ENCODE measurements at places on chromosomes 3 and 15.

DNA sequence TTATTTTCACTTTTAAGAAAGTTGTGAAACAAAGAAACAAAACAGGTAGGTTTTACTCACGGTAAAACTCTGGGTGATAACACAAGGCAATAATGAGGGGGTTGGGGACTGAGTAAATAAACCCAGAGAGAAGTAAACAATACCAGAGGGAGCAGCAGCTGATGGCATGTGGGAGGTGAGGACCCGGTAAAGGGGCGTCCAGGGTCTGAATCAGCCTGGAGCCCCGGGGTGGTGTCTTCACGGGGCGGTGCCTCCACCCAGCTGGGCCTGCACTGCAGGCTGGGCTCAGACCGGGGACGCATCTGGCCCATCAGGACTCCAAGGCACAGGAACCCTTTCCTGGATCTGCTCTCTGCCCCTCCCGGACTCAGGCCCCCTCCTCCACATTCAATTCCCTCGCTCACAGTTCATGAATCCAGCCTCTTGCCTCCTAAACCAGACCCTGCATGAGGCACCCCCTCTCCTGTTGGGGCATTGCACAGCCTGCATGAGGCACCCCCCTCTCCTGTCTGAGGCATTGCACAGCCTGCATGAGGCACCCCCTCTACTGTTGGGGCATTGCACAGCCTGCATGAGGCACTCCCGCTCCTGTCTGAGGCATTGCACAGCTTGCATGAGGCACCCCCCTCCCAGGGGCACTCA, 73.9 kb upstream of the MFGE8 start:
- no peak for DNase-seq

DNA sequence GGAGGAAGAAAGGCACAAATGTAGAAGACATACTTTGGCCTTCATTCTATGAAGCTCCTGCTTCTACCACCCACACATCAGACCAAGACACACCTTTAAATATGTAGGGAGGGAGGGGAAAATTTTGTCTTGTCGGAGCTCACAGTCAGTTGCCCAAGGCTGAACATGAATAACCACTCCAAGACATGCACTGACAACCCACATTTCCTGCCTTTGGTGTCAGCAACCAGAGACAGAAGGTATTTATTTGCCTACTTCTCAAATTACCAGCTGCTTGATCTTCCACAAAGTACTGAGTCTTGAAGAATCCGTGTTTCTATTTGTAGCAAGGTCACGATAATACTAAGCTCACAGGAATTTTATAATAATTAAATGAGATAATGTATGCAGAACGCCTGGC, 169.7 kb downstream of the KCNMB2 start:
- no peak for DNase-seq

DNA sequence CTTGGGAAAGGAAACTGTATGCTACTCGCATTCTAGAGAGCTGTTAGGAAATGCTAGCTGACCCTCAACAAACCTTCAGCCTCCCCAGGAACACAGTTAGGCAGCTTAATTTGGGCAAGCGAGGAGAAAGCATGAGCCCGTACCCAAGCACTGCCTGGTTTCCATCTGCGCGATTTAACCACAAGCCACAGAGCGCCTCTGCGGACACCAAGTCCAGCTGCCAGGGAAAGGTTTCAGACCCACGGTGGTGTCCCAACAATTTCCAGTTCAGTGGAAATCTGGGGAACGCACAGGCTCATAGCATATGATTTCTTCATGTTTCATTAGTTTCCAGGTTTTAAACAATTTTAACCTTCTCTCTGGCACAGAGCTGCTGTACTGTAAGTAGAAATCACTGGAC, 617.6 kb downstream of the FHIT start:
- no peak for DNase-seq

- DNase-seq = no peak
These were observed 264.2 kb downstream of the NFKBIZ start for GRCh38 chr3:102113421-102114041.

DNA sequence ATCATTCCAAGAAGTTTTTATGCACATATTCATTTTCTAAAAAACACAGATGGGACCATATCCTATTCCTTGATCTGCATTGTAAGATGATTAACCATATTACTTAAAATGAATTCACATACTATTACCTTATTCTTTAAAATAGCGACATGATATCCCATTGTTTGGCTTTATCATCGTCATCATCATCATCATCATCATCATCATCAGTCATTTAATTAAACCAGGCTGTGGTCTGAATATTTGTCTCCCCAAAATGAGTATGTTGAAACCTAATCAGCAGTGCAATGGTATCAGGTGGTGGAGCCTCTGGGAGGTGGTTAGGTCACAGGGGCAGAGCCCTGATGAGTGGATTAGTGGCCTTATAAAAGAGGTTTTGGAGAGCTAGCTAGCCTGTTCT, 4.4 kb downstream of the TRAK1 start:
- no peak for DNase-seq

DNA sequence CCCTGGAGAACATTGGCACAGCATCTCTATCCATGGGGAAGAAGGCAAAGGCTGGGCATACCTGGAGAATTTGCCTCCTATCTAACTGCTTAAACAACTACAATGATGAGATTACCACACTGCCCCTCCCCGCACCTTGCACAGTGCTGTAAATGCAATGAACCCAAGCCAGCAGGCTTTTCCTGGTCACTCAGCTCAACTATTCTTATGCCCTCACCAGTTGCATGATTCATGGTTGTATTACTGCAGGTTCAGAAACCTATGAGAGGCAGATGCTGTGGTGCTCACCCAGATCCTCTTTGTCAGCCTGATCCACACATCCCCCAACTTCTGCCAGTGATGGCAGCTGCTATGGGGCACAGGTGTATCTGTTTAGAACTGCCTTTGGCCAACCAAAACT, 77.7 kb upstream of the STAC start:
- no peak for DNase-seq

DNA sequence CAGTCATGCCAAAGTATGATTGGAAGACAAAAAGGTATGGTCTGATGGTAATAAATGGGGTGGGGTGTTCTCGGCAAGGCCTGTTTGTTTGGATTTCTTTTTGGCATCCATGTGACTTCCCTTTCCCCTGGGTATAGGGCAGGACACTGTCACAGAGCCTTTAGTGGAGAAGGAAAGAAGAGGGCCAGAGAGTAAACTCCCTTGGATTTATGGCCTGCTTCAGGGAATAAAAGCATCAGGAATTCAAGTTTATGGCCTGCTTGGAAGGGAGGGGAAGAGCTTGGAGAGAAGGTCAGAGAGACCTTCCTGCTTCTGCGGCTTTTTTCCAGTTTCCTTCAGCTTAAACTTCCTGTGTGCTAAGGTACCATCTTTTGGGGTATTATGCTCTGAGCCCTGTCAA, 179.4 kb upstream of the ADAMTS9 start:
- DNase-seq = no peak

DNA sequence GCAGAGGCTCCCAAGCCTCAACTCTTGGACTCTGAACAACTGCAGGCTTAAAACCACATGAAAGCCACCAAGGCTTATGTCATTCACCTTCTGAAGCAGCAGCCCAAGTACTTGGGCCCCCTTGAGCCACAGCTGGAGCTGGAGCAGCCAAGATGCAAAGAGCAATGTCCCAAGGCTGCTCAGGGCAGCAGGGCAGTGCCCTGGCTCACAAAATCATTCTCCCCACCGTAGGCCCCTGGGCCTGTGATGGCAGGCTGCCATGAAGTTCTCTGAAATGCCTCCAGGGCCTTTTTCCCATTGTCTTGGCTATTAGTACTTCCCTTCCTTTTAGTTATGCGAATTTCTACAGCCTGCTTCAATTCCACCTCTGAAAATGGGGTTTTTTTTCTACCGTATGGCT, 83.4 kb downstream of the DCLK3 start:
- no peak for DNase-seq

DNA sequence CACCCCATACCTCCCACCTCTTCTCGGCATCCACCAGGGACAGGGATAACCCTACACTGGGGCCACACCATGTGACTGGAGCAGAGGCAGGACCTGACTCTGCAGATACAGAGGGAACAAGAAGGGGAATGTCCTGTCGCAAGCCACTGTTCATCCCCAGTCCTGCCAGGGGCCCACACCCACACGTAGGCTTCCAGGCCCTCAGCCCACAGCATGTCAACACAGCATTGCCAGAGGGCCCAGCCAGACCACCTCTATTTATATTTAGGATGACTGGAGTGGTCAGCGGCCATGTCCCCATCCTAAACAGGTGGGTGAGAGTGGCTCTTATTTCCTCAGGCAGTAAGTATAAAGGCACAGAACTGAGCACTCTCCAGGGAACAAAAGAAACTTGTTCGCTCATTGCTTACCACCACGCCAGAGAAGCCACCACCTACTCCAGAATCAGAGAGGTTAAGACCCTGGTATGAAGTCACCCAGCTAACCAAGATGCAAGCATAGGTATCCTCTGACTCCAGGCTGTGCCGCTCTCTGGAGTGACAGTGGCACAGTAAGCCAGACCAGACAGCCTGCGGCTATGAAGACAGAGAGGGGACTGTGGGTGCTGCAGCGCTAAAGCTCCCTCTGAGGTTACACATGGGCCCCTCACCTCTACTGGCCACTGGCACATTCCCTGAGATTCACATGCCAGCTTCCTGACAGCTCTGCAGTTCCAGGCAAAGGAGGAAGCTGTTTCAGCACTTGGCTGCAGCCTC, 67.9 kb downstream of the LRIG1 start:
- no peak for DNase-seq

DNA sequence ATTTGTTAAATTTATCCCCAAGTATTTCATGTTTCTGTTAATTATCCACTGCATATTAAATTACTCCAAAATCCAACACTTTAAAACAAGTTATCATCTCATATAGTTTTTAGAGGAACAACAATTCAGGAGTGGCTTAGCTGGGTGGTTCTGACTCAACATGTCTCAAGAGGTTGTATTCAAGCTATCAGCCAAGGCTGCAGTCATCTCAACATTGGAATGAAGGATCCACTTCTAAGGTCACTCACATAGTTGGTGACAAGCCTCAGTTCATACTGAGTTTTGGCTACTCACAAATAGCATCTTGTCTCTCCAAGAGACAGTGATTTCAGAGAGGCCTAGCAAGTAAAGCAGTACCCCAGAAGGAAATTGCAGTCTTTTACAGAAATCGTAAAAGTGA, 134.7 kb downstream of the NR2E3 start:
- no peak for DNase-seq

DNA sequence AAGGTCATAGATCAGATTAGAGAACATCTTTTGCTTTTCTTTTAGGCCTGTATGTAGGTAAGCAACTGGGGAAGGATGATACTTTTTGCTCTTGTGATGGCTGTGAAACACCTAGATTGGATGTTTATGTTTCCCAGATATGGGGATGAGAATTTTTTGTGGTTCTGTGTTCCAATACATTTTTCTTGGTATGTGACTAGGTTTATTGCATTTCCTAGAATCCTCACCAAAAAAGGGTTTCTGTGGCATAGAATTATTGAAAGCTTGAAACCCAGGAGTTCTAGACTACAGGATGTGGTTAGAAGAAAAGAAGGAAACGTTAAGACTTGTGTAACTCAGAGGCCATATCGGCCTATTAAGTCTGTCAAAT, 25.8 kb downstream of the OXNAD1 start:
- DNase-seq = no peak

DNA sequence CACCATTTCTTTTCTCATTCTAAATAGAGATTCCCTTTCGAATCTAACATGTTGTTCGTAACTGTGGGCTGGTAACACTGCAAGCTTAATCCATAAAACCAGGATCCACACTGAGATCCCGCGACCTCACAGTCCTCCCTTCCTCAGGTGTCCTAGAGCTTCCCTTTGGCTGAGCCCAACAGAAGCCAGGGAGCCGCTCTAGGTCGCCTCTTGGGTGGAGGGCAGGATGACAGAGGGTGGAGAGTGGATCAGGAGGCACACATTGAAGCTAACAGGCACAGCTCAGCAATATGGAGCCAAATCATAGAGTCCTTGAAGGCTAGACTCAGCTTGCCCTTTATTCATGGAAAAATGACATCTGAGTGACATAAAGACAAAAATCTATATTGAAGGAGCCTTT, 44.7 kb upstream of the DLG1 start:
- DNase-seq = no peak

DNA sequence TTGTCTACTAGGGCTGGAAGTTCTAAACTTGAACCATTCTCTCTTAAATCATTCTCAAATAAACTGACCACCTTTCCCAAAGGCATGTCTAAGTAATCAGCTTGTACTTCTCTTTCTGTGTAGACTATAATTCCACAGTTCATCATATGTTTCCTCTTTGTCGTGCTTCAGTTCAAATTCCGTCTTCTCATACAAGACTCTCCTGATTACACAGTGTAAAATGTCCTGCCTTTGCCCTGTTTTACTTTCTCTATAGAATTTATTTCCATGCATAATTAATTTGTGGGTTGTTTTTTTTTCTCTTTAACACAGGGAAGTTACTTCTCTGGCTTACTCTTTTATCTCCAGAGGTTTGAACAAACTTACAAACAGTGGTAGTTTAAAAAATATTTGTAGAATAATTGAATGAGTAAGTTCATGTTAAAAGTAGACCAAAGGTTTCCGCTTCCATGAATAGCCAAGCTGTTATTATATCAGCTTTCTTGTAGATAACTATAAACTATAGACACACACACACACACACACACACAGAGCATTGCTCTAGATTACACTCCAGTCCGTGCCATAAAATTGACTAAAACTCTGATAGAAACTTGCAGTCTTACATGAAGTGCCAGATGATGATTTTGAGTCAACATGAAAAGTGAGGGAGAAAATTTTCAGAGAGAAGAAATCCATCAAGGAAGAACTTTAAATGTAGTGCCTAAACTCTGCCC, 119.0 kb downstream of the SUCNR1 start:
- no peak for DNase-seq

DNA sequence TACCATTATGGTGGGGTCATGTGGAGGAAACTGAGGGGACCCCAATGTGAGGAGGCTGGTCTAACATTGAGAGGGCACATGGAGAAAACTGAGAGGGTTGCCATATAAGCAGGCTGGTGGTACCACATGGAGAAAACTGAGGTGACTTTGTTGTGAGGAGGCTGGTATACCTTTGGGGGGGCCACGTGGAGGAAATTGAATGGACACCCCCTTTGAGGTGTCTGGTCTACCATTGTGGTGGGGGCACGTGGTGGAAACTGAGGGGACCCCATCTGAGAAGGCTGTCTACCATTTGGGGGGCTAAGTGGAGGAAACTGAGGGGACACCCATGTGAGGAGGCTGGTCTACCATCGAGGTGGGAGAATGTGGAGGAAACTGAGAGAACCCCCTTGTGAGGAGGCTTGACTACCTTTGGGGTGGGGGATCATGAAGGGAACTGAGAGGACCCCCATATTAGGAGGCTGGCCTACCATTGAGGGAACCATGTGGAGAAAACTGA, 163.8 kb downstream of the FBLN2 start:
- DNase-seq = no peak

DNA sequence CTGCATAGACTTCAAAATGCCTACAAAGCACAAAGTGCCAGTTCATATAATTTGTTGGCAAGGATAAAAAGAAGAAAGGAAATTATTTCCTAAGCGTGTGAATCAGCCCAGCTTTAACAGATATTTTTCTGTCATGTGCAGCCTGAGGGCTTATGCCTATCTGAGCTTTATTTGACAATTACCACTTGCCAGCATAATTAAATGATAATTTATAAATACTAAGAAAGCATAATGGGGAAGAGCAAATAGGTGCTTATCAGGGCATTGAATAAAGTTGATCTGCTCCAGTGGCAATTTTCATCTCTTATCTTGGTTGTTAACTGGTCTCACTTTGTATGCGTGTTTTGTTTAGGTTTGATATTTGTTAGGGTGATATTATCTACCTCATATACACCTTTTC, 313.4 kb upstream of the DNAJC19 start:
- no peak for DNase-seq

- no peak for DNase-seq
These were observed 115.7 kb upstream of the TJP1 start for GRCh38 chr15:29937956-29938355.

GRCh38 chr3:60631509-60631908, 619.7 kb downstream of the FHIT start:
- no peak for DNase-seq

All from stimulated activated CD4-positive, alpha-beta T cell treated with anti-CD3 and anti-CD28 coated beads, Interleukin-4, amount 100 ng/mL, for 4 hours (primary cell).